ENCODE measurements at places on chromosomes 12 and 14.

DNA sequence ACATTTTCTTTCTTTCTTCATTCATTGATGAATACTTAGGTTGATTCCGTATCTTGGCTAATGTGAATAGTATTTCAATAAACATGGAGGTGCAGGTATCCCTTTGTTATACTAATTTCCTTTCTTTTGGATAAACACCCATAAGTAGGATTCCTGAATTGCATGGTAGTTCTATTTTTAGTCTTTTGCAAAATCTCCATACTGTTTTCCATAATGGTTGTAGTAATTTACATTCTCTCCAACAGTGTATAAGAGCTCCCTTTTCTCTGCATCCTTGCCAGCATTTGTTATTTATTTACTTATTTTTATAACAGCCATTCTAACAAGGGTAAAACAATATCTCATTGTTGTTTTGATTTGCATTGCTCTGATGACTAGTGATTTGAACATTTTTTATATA, 36.6 kb downstream of the PIK3C2G start:
- DNase-seq = no peak

DNA sequence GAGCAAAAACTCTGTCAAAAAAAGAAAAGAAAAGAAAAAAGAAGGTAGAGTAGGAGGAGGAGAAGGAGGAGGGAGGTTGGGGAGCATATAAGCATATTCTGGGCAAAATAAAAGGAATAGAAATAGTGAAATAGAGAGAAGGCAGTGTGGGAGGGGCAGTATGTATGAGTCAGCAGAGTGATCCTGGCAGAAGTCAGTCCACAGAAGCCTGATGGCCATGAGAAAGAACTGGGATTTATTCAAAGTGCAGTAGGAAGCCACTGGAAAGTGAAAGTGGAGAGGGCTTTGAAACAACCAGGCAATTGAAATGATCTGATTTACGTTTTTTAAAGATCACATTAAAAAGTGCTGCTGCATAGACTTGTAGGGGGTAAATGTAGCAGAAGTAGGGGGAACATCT, 368.6 kb upstream of the USP15 start:
- DNase-seq = no peak

DNA sequence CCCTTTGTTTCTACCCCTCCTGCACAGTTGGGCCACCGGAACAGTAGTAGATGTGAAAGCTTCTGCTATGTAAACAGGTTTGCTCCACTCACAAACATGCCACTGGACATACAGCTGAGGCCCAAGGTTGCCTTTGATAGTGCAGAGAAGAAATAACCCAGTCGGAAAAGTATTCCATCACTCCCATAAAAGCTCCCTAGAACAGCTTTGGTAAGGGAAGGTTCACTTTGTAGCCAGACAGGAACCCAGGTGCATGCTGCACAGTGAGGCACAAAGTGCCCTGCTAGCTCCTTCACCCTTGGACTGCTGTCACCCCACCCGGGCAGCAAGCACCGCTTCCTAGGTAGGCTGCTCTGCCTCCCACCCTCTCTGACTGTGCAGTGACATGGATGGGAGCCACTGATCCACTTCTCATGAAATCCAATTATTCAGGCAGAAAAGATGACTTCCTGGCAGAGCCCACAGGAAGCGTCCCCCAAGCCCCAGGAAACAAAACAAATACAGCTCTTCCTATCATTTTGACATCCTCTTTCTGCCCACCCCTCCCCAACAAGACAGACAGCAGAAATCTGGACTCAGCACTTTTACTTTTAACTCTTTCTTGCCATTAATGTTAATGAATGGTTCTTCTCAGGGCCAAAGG, 100.2 kb downstream of the SRGAP1 start:
- no peak for DNase-seq

GRCh38 chr14:31965735-31966598, 111.1 kb upstream of the ARHGAP5 start:
- DNase-seq = no peak

- no peak for DNase-seq
Measured at GRCh38 chr12:13075118-13075480, 28.4 kb downstream of the GSG1 start.

- no peak for DNase-seq
Measured at GRCh38 chr14:61524936-61525292, 170.4 kb upstream of the HIF1A start.

DNA sequence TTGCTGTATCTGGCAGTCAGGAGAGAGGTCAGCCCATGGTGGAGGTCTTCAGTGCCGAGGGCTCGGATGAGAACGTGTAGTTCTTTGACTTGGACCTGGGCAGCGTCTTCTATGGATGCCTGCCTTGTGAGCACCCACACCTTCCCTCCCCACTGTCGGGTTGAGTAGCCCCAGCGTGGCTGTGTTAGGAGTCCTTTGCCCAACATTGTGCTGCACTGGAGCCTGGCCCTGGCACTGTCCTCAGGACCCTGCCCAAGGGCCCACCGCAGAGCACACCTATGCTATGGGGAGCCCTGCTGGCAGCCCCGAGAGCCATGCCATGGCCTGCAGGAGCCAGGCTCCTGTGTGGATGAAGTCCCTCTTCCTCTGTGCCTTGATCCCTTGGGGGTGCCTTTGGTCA, 26.7 kb downstream of the SLC25A29 start:
- DNase-seq = no peak

DNA sequence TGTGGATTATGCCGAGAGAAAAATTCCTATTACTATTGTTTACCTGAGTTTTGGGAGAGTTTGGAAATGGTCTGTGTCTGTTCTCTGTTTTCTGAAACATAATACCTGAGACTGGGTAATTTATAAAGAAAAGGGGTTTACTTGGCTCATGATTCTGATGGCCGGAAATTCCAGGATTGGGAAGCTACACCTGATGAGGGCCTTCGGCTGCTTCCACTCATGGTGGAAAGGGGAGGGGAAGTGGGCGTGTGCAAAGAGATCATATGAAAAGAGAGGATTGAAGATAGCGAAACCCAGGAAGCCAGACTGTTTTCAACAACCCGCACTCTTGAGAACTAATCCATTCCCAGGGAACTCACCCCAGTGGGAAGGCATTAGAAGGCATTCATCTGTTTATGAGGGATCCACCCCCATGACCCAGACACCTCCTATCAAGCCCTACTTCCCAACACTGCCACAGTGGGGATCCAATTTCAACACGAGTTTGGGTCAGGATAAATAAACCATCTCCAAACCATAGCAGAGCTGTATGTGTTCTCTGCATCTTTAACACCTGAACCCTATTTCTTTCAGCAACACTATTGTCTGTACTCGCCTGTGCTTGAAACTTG, 51.1 kb downstream of the APAF1 start:
- DNase-seq = no peak

GRCh38 chr12:107544937-107545336, 140.7 kb upstream of the PWP1 start:
- no peak for DNase-seq

DNA sequence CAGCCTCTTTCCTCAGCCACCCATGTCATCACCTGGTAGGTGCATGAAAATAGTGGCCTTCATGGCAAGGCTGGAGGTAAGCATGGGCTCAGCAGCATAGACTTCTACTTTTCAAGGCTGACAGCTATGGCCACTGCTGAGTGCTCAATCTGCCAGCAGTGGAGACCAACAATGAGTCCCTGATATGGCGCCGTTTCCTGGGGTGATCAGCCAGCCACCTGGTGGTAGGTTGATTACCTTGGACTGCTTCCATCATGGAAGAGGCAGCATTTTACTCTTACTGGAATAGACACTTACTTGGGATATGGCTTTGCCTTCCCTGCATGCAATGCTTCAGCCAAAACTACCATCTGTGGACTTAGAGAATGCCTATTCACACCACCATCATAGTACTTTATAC, 39.5 kb upstream of the USP44 start:
- no peak for DNase-seq

GRCh38 chr12:65171073-65171472, 1.7 kb downstream of the LEMD3 start:
- DNase-seq = no peak

DNA sequence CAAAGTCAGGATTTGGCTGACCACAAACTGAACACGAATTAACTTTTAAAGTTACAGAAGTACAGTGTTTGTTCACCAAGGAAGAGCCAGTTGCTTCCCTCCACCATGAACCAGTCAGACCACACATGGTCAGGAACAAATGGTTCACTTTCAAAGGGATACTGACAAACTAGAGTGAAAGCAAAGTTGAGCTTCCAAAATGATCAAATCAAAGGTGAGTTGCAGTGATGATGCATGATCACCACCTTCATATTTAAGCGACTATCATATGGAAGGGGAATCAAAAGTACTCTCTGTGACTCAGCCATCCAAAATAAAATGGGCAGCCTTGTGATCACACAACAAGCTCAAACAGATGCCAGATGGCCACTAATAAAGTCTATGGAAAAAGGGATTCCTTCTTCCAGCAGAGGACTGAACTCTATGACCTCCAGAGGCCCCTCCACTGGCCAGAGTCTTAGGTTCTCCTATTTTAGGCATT, 13.1 kb downstream of the NT5DC3 start:
- no peak for DNase-seq

GRCh38 chr14:101501341-101501740, 60.0 kb upstream of the DIO3 start:
- no peak for DNase-seq

DNA sequence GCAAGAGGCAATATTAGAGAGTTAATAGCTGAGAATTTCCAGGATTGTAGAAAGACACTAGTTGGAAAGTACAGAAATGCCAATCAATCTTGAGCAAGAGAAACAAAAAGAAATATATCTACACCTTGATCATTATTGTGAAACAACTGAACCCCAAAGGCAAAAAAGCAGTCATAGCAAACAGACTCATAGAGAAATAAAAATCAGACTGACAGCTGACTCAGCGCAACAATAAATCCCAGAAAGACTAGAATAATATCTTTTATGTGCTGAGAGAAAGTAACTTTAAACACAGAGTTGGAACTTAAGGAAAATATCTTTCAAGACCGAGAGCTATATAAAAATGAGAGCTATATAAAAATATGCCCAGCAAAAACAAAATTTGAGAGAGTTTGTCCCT, 52.9 kb downstream of the PTPRB start:
- DNase-seq = no peak

DNA sequence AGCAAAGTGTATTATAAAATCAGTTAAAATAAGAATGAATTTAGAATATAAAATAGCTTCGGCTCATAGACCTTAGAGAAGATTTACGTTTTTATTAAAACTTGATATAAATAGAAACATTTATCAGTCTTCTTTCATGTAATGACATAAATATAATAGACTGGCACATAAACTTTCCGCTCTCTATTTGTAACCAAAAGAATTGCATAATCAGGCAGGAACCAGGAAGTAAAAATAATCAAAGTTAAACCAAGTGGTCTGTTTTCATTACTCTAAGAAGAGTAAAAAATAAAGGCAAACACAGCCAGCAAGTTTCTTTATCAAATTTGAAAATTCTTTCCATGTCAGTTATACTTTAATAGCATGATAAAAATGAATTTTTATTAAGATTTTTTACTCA, 46.3 kb upstream of the ATP2A2 start:
- DNase-seq = no peak

- DNase-seq = peak; percentile 49
Measured at GRCh38 chr12:67772267-67773169, 124.0 kb downstream of the DYRK2 start.

- DNase-seq = no peak
Measured at GRCh38 chr14:104750056-104750752, 2.7 kb upstream of the SIVA1 start.

DNA sequence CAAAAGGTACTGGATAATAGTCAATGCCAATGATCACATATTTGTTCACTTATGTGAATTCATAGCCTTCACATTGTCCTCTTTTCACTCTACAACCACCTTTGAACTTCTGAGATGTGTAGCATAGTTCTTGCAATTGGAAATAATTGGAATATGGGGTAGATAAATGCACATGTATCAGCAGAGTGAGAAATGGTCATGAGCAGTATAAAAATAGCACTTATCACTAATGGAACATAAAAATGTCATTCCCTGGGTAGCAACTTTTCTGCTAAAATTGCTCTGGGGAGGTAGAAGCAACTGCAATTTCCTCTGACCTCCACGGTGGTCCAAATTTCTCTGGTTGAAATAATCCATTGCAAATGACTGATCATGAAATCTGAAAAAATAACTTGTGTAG, 1785.7 kb upstream of the FLRT2 start:
- DNase-seq = no peak

DNA sequence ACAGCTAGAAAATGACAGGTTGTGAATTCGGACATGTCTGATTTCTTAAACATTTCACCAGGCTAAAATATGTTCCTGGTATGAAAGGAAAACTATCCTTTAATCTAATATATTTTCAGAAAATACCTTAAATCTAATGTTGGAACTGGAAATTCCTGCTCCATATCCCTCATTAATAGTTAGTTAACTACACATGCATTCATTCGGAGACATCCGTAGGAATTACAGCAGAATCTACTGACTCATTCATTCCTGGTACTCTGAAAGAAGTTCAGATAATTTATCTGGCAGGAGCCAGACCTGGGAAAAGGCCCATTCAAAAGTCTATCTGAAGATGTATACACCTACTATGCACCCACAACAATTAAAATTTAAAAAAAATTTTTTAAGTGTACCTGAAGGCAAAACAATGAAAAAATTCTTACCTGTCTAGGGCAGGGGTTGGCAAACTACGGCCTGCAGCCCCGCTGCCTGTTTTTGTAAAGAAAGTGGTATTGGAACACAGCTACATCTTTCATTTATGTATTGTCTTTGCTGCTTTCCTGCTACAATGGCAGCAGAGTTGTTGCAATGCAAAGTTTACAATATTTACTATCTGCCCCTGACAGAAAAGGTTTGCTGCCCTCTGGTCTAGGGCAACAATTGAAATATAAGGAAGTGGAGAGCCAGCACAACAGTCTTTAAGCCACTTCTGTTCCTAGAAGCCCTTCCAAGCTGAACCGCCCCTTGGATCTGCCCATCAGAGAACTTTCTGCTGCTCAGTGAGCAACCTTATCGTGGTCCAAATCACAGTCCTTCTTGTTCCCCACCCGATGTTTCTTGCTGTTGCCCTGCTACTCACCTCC, 17.9 kb upstream of the NFYB start:
- no peak for DNase-seq

DNA sequence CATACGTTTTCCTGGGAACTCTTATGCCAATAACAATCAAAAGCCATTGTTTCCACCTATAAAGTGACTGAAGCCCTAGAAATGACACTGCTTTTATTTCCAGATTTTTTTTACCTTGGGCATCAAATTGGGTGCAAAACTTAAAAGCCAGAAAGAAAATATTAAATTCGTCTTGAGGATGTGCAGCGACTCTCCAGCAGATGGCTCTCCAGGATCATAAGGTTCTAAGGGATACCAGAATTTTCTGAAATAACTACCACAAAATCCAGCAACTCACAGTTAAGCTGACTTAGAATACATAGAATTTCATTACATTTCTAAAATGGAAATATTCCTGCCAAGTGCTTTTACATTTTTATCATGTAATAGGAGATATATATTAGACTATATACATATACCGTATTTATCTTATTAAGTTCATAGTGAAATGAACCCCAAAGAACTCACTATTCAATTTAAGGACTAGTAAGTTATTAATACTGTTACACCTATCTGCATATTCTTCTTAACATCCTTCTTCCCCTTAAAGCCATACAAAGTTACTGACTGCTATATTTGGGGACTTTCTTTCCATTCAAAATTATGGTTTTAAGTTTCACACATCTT, 44.0 kb downstream of the ARMH4 start:
- DNase-seq = no peak

- no peak for DNase-seq
Measured at GRCh38 chr12:23399402-23399933, 550.0 kb downstream of the SOX5 start.

Data from AG04449 (cell line).